AG08395 (cell line): ENCODE measurements at places on chromosomes 13 and 19.

DNA sequence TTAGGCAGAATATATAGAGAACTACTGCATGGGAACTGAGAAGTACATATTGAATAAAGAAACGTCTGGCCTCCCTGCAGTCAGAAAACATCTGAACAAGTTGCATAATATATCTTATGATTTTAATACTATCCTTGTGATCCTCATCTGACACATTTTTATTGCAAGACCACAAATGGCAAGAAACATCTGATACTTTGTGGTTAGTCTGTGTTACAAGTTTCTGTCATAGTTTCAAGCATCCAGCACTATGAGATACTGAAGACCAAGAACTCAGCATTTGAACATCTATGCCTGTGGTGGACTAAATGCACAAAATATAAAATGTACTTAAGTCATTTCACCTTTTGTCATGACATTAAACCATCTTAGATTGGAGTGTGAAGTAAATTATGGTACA is 1175.8 kb upstream of the MIR17HG start:
- no peak for DNase-seq

DNA sequence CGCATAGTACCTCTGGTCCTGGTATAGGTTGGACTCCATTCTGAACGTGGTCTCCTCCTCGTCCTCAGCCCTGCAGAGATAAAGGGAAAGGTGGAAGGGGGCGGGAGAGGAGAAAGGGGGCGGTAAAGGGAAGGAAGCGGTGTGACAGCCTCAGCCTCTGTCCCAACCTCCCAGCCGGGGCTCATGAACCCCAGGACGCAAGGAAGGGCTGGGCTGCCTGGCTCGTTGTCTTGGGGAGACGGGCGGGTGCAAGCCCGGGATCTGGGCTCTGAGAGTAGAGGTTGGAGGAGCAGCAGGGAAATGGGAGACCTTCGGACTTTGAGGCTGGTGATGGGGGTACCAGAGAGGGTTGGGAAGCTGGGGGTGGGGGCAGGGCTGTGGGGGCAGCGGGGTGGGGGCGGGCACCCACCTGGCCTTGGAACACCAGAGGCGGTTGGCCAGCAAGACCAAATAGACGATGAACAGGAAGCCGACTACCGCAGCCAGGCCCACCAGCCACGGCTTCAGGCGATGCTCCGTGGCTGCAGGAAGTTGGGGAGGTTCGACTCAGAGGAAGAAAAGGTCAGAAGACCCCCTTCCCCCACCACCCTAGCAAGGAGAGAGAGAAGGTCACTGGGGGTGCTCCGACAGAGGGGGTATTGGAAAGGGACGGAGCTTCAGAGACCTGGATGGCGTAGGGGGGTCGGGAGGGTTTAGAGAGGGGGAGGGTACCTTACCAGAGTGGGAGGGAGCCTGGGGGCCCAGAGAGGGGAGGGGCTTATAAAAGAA is 1.7 kb downstream of the SMIM24 start:
- no peak for DNase-seq

- peak; percentile 97 for DNase-seq
These were observed 9.5 kb downstream of the GPX4 start for GRCh38 chr19:1113030-1113985.

GRCh38 chr13:105327581-105328126 is 1207.8 kb downstream of the EFNB2 start:
- no peak for DNase-seq

- DNase-seq, result no peak
These were observed 108.9 kb downstream of the RBM26 start for GRCh38 chr13:79297128-79297527.

DNA sequence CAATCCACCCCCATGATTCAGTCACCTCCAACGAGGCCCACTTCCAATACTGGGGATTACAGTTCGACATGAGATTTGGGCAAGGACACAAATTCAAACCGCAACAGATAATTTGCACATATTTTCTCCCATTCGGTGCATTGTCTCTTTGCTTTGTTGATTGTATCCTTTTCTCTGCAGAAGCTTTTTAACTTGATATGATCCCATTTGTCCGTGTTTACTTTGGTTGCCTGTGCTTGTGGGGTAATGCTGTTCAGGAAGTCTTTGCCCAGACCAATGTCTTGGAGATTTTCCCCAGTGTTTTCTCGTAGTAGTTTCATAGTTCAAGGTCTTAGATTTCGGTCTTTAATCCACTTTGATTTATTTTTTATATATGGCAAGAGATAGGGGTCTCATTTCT is 330.8 kb upstream of the SPRY2 start:
- DNase-seq, result no peak

GRCh38 chr19:39324242-39324842 is 3.7 kb upstream of the LRFN1 start:
- no peak for DNase-seq

- no peak for DNase-seq
These were observed 572.4 kb downstream of the UQCRFS1 start for GRCh38 chr19:28640506-28640905.

- no peak for DNase-seq
These were observed 12.2 kb downstream of the MED26 start for GRCh38 chr19:16615808-16616207.

GRCh38 chr13:69866555-69866954 is 241.1 kb upstream of the ATXN8OS start:
- DNase-seq, result no peak

GRCh38 chr19:49069026-49069425 is 3.5 kb downstream of the KCNA7 start:
- DNase-seq, result peak; percentile 24

- DNase-seq, result no peak
These were observed at the start of gene CKM for GRCh38 chr19:45322744-45323281. CKM (minus strand) TSS chr19:45322875; CDS start chr19:45319713, 3,162 bp downstream.

DNA sequence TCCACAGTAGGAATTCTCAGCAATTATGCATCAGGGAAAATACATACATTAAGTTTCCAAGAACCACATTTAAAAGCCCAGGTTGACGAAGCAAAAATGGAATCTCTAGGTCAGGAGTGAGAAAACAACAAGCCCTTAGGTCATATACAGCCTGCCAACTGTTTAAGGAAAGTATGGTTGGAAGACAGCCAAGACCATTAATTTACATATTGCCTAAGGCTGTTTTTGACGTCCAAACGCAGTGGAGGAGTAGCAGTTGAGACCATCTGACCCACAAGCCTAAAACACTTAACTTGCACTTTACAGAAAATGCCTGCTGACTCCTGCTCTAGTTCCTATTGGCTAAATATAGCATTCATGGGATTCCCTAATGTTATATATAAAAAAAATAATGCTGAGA is 299.0 kb downstream of the ITGBL1 start:
- no peak for DNase-seq

- DNase-seq, result no peak
These were observed 216.4 kb downstream of the PCDH9 start for GRCh38 chr13:67013709-67014108.

DNA sequence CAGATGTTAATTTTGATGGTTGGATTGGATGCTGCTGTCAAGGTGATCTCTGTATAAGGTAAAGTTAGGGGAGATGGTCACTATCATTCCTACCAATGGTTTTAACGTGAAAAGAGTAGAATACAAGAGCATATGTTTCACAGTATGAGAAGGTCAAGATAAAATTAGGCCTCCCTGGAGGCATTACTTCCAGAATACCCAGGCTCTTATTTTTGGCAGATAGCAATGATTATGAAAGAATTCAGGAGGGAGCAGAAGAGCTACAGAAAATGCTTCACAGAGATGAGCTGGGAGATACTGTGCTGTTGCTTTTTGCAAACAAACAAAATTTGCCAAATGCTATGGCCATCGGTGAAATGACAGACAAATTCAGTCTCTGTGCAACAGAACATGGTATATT is 547.5 kb upstream of the SPRY2 start:
- no peak for DNase-seq

DNA sequence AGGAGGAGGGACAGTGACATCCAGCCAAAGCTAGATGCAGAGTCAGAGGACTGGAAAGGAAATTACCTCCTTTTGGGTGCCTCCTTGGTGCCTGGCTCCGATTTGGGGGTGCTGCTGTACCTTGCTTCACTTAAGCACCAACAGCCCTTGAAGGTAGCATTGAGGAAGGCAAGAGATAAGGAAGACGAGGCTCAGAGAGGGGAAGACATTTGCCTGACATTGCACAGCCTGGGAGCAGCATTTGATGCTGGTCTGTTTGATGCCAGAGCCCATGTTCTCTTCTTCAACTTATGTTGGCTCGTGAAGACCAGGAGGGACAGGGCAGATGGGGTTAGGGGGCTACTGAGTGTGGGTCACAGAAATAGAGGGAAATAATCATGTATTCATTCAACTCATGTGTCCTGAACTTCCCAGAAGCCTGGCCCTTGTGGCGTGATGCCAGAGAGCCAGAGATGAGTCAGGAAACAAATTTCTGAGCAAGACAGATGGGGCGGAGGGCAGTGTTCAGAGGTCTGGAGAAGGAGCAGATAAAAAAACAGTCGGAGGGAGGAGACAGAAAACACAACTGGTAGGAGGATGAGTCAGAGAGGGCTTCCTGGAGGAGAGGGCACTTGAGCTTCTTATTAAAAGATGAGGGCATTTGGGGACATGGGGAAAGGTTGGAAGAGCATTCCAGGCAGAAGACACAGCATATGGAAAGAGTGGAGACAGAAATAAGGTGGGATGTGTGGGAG is 3.0 kb upstream of the C19orf81 start:
- DNase-seq, result peak; percentile 63

DNA sequence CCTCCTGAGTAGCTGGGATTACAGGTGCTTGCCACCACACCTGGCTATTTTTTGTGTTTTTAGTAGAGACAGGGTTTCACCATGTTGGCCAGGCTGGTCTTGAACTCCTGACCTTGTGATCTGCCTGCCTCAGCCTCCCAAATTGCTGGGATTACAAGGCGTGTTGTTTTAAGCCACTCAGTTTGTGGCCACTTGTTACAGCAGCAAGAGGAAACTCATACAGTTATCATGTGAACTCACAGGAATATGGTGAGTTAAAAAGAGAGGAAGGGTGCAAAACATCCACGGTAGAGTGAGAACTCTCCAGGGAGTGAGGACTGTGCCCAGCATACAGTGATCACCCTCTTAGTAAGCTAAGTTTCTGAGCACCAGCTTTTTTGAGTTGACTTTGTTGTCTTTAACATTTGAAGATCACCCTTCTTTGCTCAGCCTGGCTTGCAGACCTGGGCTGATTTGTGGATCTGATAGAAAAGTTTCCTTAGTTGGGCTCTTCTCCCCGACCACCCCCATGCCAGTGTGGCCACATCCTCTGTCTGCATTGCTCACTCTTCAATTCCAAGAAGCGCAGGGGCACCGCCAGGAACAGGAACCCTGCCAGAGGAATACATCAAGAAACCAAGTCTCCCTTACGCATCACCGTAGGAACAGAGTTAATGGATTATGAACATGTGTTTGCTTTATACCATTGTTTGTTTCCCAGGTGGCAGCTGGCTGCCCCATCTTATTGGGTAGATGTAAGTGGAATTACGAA is 16.0 kb downstream of the ALOX5AP start:
- DNase-seq, result no peak

GRCh38 chr19:1663852-1664251 is 11.4 kb upstream of the TCF3 start:
- no peak for DNase-seq

- DNase-seq, result no peak
These were observed 4.8 kb downstream of the PGLYRP1 start for GRCh38 chr19:46017874-46018675.

GRCh38 chr13:84417416-84417815 is 535.1 kb upstream of the SLITRK1 start:
- no peak for DNase-seq

GRCh38 chr19:33441828-33442227 is 68.3 kb downstream of the CEBPG start:
- no peak for DNase-seq
